ENCODE measurements at places on chromosomes 11 and 22.

GRCh38 chr11:45290586-45290985 lies 4.4 kb upstream of the SYT13 start:
- DNase-seq: no peak

GRCh38 chr11:18791207-18791968 lies at the start of gene PTPN5:
Gene PTPN5, minus strand, starts transcription at chr11:18791798. Its CDS starts 19,840 bp downstream, at chr11:18771958.
- DNase-seq: peak; percentile 75

- no peak for DNase-seq
Measured at GRCh38 chr11:112812729-112813128, 148.5 kb upstream of the NCAM1 start.

- DNase-seq: no peak
Measured at GRCh38 chr11:71119656-71120269, 132.6 kb downstream of the SHANK2 start.

DNA sequence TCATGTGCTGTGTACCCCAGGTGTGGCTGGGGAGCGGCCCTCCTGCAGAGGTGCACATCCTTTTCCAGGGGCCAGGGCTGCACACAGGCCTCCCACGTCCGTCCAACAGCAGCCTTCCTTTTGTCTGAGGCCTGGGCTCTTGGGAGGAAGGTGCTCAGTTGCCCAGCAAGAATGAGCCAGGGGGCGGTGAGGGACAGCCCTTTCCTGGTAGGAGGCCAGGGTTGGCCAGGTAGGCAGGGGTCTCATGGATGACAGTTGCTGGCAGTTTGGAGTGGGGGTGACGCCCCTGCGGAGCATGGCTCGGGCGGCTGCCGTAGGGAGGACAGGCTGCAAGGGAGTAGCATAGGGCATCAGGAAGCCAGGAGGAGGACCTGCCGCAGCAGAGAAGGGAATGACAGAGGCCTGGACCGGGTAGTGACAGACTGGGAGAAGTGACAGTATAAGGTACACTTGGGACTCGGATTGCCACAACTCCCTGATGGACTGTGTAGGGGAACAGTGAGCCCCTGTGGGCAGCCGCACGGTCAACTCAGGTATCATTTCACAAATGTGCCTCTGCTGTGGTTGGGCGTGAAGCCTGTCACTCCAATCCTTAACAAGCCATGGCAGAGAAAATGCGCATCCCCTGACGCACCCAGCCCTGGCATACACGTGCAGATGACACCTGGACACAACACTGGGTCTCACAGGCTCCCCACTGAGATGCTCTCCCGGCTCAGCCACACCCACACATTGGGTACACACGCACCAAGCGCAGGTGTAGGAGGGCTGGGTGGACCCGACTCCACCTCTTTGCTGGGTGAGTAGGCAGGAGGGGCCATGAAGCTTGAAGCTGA lies 79.7 kb downstream of the DGCR2 start:
- no peak for DNase-seq

DNA sequence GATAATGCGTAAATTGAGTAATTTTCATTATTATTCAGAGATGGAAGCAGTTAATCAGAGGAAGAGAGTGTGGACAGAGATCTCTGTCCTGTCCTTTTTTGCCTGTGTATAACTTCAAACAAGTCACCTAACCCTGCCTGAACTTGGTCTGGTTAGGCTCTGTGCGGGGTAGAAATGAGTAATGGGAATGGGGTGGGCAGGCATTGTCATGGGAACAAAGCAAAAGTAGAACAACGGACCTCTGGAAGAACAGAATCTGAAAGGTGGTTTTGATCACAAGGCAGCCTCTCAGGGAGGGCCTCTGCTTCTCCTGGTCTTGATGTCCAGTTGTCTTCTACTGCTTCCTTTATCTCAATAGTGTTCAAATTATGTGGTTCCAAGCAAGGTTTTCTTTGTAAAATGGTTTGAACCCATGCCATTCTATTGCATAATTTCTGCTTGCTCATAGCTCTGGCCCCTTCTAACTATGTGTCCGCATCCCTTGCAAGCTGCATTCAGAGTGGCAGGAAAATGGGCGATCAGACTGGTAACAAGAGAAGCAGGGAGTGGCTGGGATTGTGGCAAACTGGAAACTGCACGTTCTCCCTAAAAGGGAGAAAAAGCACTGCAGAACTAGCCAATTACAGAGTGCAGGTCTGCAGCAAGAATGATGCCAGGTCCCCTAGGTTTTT lies 76.1 kb downstream of the PRR5L start:
- no peak for DNase-seq

DNA sequence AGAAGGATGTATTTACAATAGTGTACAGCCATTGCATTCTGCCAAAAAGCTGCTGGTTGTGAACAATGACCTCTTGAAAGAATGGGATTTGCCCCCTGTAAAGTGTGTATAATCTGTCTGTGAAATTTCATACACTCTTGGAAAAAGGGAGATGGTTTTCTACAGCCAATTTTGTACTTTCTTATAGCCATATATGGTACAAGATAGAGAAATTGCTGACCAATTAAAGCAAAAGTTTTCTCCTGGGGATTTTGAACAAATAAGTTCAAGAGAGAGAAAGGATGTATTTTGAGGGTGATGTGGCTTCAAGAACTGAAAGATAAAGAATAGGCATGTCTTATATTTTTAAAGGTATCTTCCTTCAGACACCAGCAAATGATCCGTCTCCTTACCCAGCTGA lies 211.0 kb downstream of the NAV2 start:
- no peak for DNase-seq

DNA sequence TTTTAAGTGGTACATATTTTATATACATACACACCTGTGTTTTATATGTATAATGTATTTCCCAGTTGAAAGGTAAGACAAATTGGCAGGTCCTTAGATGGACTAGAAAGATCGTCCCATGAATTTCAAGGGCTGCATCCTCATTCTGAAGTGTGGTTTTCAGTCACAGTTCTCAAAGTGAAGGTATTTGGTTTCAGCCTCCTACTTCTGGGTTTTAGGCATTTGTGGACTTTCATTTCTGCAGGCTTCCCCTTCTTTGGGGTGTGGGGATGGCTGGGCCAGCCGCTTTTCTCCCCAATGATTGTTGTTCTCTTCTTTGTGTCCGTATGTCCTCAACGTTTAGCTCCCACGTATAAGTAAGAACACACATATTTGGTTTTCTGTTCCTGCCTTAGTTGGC lies 10.0 kb downstream of the DCPS start:
- no peak for DNase-seq

DNA sequence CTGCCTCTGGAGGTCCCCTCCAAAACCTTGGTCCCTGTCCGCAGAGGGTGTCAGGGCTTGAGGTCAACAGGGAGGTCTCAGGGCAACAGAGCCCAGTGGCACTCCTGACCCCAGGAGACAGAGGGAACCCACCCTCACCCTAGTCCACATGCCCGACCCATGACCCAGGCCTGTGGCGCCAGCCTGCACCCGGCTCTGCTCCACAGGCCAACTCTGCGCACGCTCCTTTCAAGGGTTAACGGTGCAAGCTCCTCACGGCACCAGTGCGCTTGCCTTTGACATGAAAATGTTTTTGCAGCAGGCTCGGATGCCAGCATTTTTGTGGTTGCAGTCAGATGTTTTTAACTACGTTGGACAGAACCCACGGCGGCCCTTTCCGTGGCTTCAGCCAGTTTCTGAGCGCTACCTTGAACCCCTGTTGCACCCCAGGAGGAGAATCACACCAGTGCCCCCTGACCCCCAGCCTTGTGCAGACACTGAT lies 68.6 kb downstream of the CDKN1C start:
- no peak for DNase-seq

GRCh38 chr11:98194611-98195010 lies 826.1 kb upstream of the CNTN5 start:
- DNase-seq: no peak

DNA sequence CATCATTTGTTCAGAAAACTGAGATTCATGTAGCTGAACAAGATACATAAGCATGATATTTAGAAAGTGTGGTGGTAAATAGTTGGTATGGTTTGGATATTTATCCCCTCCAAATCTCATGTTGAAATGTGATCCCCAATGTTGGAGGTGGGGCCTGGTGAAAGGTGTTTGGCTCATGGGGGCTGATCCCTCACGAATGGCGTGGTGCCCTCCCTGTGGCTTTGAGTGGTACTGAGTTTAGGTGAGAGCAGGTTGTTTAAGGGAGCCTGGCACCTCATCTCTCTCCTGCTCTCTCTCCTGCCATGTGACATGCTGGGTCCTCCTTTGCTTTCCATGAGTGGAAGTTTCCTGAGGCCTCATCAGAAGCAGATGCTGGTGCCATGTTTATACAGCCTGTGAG lies 48.1 kb downstream of the NXPE1 start:
- DNase-seq: peak; percentile 9
